ENCODE measurements at places on chromosomes 13 and 19. TPM values are rescaled to one million over a fixed set of nuclear protein-coding genes. Genes with fewer than 3 reads are reported as not detected.

TRAPPC5 gene
- total RNA-seq, result 142 TPM

OVOL3 gene
- total RNA-seq, result not detected

ZNF880 gene
- 11.4 TPM for total RNA-seq

CHAMP1 gene
- total RNA-seq, result 21.8 TPM

ANKLE1 gene
- total RNA-seq, result 2.7 TPM

MVB12A gene
- total RNA-seq, result 49.1 TPM

LIM2 gene
- not detected for total RNA-seq

KCNK6 gene
- total RNA-seq, result 19.5 TPM

TNFRSF19 gene
- total RNA-seq, result 0.78 TPM

TJP3 gene
- not detected for total RNA-seq

ZNF766 gene
- total RNA-seq, result 8.1 TPM

ALOX5AP gene
- total RNA-seq, result 0.35 TPM

LGALS13 gene
- not detected for total RNA-seq

PROZ gene
- not detected for total RNA-seq

ICAM5 gene
- 2.5 TPM for total RNA-seq

PSG6 gene
- total RNA-seq, result not detected

FAM32A gene
- 90.5 TPM for total RNA-seq

MTIF3 gene
- 39.0 TPM for total RNA-seq

HSD17B14 gene
- 4.4 TPM for total RNA-seq

ZNF283 gene
- total RNA-seq, result 7.1 TPM

LMTK3 gene
- 4.2 TPM for total RNA-seq

NCCRP1 gene
- total RNA-seq, result 0.48 TPM

MAMSTR gene
- 1.5 TPM for total RNA-seq

RDH8 gene
- not detected for total RNA-seq

MED25 gene
- 25.8 TPM for total RNA-seq

HSH2D gene
- total RNA-seq, result 3.1 TPM

CC2D1A gene
- 29.0 TPM for total RNA-seq

SYDE1 gene
- total RNA-seq, result 12.0 TPM

DIS3 gene
- 37.7 TPM for total RNA-seq

Measured in foreskin keratinocyte (primary cell).